ENCODE measurements at places on chromosomes 16 and 17.

- DNase-seq: no peak
Observed at GRCh38 chr16:4900036-4900435, 36.9 kb downstream of the PPL start.

- DNase-seq: no peak
Observed at GRCh38 chr16:81275064-81275532, 36.6 kb downstream of the BCO1 start.

- DNase-seq: no peak
Observed at GRCh38 chr17:80795754-80796153, 195.9 kb upstream of the CHMP6 start.

DNA sequence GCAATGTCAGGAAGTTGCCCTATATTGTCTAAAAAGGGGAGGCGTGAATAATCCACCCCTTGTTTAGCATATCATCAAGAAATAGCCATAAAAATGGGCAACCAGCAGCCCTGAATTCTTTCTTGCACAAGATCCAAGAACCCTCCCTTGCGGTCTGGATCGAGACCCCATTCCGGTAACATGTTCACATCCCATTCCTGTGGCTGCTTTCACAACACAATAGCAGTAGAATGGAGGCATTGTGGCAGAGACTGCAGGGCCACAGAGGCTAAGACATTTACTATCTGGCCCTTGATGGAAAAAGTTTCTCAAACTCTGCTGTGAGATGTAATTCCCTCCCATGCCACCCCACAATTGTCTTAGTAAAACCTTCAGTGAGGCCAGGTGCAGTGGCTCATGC is 73.2 kb downstream of the RMI2 start:
- no peak for DNase-seq

DNA sequence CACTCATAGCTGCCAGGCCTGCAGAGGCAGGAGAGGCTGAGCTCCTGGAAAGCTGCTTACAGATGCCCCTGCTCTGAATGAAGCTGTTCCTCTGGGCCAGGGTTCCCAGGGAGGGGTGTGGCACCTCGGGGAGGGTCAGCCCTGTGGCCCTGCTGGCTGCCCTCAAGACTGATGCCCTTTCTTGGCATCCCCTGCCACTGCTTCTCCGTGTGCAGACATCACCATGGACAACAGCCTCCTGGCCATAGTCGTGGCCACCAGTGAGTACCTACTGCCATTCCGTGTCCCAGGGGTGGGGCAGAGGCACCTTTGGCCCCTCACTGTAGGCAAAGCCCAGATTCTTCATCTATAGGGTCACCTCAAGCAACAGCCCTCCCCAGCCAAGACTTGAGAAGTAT is 8.9 kb downstream of the MRPL27 start:
- no peak for DNase-seq

DNA sequence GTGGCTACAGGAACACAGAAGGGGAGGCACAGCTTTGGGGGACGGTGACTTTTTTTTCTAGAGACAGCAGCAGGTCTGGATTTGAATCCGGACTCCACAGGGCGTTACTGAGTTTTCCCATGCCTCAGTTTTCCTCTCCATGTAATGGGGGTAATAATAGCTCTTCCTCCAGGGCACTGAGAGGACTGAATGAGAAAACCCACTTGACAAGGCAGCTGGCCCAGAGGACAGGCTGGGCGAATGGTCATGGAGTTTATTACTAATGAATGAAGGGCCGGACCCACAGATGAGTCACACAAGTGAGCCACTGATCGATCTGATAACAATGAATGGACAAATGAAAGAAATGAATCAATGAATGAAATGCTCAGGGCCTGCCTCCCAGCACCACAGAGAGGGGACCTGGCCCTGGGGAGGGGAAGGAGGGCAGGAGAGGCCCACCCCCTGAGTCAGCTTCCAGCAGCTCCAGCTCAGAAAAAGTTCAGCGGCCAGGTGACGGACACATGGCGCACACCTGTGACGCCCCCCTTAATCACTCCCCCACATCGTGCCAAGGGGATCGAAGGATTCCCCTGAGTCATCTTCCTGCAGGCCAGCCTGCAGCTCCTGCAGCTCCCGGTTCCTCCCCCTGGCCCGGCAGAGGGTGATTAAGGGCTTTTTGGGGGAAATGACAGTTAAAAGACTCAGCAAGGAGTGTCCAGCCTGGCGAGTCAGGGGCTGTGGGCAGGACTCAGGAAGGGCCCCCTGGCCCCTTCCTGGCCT is 54.3 kb downstream of the SOCS1 start:
- DNase-seq: no peak

GRCh38 chr17:40322358-40323315 is 13.7 kb downstream of the RARA start:
- DNase-seq: peak; percentile 72

- no peak for DNase-seq
Observed at GRCh38 chr16:24875466-24875865, 29.7 kb downstream of the SLC5A11 start.

DNA sequence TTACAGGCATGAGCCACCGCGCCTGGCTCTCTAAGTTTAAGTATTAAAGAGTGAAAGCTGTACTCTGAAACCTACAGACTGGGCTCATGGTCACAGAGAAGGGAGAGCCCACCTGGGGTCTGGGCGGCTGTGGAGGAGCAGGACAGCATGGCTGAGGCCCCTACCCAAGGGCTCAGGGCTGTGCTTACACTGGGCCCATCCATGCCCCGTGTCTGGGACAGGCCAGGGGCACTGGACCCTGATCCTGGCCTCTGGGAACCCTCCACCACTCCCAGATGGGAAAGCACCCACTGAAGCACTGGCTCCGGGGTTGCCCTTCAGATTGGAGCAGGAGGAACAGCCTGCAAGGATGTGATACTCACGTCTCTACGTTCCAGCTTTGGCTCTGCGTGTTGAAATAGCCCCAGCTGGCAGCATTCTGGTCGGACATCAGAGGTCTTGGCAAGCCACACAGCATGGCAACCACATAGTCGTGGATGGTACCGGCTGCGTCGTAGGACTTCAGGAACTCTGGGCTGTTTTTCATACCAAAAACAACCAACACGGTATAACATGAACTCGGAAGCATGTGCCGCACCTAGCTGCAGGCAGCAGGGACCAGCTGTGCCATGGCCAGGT is 13.0 kb downstream of the SHPK start:
- DNase-seq: no peak

DNA sequence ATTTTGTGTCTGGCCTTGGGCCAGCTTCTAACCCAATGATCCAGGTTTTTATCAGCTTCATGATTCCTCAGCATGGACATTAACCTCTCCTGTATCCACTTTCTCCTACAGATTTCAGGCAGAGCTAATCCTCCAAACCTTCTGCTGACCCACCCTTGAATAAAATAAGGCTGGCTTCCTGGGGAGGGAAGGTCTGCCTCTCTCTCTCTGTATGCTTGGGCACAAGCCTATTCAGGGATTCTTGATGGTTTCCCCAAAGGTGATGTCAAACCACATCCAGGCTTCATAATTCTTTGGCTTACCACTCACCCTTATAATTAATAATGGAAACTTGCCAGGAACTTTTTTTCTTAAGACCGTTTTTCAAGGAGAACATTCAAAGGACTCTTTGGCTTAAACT is 240.1 kb downstream of the UTP18 start:
- no peak for DNase-seq

DNA sequence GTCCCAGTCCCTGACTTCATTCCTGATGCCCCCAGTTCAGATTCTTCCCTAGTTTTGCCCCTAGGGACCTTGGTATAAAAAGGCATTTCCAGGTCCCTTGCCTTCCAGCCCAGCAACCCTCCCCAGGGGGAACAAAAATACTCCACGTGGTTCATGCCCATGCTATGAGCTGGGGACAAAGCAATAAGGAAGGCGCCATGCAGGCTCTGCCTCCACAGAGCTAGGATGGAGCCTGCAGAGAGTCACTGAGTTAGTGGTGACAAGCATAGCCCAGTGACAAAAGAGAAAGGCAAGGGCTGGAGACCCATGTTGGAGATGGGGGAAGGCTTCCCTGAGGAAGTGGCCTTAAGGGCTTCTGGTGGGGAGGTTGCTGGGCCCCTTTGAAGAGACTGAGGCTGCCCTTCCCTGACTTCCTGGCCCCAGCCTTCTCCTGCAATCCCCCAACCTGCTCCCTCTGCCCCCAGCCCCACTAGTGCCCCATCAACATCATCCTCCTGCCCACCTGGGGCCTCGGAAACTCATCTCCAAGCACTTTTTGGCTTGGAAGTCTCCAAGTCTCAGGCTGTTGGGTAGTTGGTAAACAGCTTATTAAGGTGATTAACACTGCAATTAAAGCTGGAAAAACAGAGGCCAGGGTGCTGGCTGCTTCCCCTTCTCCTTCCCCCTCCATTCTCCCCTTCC is 9.6 kb downstream of the DLX3 start:
- DNase-seq: no peak

DNA sequence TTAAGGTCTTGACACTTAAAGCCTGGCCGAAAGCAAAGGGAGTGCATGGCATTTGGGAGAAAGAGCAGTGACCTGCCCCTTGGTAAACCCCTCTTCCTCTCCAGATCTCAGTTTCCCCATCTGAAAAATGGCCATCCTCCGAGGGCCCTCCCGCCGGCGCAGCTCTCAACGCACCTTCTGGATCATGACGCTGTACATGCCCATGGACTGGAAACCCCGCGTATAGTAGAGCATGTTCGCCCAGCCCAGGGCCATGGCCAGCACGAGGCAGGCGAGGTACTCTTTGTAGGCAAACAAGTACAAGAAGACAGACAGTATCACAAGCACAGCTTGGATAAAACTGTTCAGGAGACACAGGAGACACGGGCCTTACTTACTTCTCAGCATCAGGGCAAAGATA is 33.6 kb downstream of the TRPV3 start:
- no peak for DNase-seq

DNA sequence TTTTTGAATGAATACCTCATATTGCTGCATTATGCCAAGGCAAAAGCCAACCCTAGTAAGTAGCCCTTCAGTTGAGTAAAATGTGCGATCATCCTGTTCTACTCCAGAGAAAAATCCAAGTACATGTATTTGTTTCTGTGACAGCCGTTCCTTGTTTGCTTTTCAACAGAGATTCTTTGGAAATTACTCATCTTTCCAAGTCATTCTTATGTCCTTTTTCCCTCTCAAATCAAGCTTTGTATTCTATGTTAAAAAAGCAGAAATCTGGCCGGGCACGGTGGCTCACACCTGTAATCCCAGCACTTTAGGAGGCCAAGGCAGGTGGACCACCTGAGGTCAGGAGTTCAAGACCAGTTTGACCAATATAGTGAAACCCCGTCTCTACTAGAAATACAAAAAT is 112.9 kb upstream of the HAS3 start:
- no peak for DNase-seq

DNA sequence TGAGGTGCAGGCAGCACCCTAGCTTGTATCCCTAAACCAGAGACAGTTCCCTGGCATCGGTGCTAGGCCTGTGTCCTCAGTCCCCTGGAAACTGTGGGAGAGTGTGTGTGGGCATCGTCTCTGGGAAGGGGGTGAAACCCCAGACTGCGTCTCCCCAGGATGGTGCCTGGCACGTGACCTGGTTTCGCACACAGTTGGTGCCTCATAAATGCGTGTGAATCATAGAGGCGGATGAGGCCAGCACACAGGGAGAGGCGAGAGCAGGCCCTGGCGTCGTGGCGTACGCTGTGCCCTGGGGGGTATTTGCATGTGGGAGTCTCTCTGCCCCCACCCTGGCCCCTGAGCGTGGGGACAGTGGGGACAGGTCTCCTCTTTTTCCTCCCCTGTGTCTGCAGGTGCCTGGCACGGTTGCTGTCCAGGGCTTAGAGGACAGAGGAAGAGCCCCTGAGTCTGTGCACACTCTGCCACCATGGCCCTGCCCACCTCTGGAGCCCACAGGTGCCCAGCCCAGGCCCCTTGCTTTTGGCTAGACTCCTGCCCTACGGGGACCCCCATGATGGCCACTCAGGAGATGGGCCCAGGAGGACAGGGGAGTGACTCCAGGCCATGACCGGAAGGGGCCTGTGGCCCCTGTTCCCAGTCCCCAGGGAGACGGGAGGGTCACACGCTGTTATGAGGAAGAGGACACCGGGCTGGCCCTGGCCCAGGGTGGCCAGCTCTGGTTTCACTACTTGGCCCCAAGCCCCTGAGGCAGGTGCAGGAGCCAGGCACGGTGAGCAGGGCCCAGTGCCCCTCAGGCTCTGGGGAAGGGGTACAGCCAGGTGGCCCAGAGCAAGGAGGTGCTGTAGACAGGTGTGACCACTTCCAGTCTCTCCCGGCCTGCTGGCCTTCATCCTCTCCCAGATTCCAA is 1.3 kb upstream of the FSCN2 start:
- no peak for DNase-seq

- no peak for DNase-seq
Observed at GRCh38 chr16:73068541-73069401, 20.8 kb upstream of the ZFHX3 start.

DNA sequence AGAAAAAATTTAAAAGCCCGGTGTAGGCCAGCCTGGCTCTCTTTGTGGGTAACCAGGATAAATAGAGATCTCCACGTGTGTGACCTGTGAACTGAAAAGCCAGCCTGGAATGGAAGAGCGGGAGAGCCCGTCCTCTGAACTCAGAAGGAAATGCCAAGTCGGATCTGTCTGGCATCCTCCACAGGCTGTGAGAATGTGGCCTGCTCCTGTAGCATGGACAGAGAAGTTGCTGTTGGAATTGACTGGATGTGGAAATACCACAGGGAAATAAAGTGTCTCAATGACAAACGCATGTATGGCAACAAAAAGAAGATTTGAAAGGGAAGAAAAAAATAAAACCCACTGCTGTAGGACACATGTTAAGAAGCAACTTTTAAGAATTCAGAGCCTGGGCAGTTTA is 6.7 kb downstream of the KLHL36 start:
- no peak for DNase-seq

GRCh38 chr17:606508-607250 is 108.0 kb downstream of the VPS53 start:
- no peak for DNase-seq

GRCh38 chr17:77925831-77926543 is 32.5 kb upstream of the TNRC6C start:
- no peak for DNase-seq

- DNase-seq: no peak
Observed at GRCh38 chr17:77666462-77666861, 292.0 kb upstream of the TNRC6C start.

DNA sequence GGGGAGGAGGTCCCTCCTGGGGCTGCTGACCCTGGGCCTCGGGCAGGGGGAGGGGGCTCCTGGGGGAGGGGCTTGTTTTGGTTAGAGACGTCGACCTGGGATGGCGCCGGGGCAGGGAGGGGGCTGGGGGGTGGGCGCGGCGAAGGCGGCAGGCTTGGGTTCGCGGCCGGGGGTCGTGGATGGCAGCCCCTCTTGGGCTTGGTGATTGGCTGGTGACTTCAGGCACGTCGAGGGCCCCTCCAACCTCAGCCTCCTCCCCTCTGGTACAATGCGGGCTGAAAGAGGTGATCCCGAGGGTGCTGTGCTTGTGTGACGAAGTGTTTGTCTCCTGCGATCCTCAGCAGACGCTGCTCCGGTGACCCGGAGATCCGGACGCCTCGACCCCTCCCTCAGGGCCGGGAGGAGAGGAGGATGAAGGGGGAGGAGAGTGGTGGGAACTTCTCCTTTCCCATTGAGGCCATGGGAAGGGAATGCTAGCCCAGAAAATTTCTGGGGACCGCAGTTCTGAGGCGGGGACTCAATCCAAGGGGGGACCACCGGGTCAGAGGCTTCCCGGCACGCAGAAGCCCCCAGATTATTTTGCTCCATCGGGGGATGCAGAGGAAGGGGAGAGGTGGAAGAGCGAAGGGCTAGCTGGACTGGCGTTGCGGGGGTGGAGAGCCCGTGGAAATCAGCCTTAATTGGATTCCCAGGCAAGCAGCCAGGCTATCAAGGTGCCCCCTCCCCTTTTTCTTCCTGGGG is 43.9 kb downstream of the RAI1 start:
- no peak for DNase-seq
